ENCODE measurements at places on chromosomes 12 and 14.

GRCh38 chr12:1584326-1584725 lies 10.1 kb downstream of the FBXL14 start:
- no peak overlapping the region for H3K4me3 ChIP-seq
- DNase-seq = no peak
- H3K4me1 ChIP-seq = peaks cover 2% of the 10 kb centered on the region
- H3K27me3 ChIP-seq = no peaks in the 10 kb centered on the region
- H3K27ac ChIP-seq = no peak overlapping the region

DNA sequence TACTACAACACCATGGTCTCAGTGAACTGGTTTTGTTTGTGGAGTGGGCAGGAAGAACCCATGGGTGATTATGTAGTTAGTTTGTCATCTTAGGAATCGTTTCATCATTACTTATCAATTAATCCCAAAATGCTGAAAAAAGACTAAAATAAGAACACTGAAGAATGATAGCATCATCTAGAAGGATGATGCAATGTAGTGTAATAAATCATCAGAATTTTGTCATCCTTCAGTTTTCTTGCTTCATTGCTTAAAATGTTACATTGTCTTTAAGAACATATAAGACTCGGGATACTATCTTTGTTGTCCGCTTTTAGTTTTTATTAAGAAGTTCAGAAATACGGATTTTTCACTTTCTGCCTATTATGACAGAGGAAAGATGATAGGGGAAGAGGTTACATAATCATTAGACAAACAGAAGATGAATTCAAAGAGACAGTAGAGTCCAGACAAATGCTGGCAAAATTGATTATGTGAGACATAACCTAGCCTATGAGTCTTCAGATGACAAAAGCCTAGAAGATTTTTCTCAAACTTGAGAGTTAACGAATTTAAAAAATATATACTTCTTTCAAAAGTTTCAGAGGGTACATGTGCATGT lies 10.8 kb upstream of the SMOC1 start:
- no peaks in the 10 kb centered on the region for H3K4me1 ChIP-seq
- no peaks in the 10 kb centered on the region for H3K27me3 ChIP-seq
- H3K27ac ChIP-seq = no peak overlapping the region
- H3K36me3 ChIP-seq = no peaks in the 10 kb centered on the region
- no peak overlapping the region for H3K4me3 ChIP-seq
- no peak for DNase-seq

DNA sequence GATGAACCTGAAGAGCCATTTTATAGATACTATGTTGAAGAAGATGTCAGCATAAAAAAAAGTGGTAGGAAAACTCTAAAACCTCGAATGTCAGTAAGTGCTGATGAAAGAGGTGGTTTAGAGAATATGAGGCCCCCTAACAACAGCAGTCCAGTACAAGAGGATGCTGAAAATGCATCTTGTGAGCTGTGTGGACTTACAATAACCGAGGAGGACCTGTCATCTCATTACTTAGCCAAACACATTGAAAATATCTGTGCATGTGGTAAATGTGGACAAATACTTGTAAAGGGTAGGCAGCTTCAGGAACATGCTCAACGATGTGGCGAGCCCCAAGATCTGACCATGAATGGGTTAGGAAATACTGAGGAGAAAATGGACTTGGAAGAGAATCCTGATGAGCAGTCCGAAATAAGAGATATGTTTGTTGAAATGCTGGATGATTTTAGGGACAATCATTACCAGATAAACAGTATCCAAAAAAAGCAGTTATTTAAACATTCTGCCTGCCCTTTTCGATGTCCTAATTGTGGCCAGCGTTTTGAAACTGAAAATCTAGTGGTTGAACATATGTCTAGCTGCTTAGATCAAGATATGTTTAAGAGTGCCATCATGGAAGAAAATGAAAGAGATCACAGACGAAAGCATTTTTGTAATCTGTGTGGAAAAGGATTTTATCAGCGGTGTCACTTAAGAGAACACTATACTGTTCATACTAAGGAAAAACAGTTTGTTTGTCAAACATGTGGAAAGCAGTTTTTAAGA lies 17.8 kb upstream of the HSPA2 start:
- no peaks in the 10 kb centered on the region for H3K27me3 ChIP-seq
- H3K27ac ChIP-seq = no peak overlapping the region
- H3K4me3 ChIP-seq = no peak overlapping the region
- H3K36me3 ChIP-seq = peaks cover 3% of the 10 kb centered on the region

- no peak overlapping the region for H3K27ac ChIP-seq
- no peaks in the 10 kb centered on the region for H3K27me3 ChIP-seq
- H3K36me3 ChIP-seq = no peaks in the 10 kb centered on the region
- H3K4me1 ChIP-seq = no peaks in the 10 kb centered on the region
- no peak overlapping the region for H3K4me3 ChIP-seq
Measured at GRCh38 chr14:104352493-104353220, 214.3 kb downstream of the KIF26A start.

- peak; percentile 52 for DNase-seq
- peaks cover 20% of the 10 kb centered on the region for H3K4me1 ChIP-seq
- H3K4me3 ChIP-seq = peak overlapping the region; percentile 87
Measured at GRCh38 chr12:53500142-53500775, 824 bp upstream of the TARBP2 start.

DNA sequence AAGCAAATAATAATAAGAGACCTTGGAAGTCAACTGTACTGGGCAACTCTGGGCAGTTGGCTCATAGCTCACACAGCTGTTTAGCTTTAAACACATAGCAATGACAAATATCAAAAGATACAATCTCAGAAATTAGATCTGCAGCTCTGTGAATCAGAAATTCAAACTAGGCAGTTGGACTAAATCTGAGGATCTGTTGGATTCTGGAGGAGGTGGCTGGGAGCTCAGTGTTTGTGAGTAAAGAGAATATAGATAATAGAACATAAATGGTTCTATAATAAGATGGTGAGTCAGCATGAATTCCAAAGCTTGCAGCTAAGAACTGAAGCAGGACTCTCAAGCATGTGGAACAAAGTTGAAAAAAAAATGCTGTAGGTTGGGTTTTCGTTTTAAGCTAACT lies 1949.4 kb upstream of the SEL1L start:
- H3K4me1 ChIP-seq = no peaks in the 10 kb centered on the region
- DNase-seq = no peak
- H3K27ac ChIP-seq = no peak overlapping the region
- no peak overlapping the region for H3K4me3 ChIP-seq

GRCh38 chr12:132572106-132572505 lies 38.3 kb downstream of the LRCOL1 start:
- DNase-seq = no peak
- no peaks in the 10 kb centered on the region for H3K4me1 ChIP-seq
- H3K4me3 ChIP-seq = no peak overlapping the region
- peaks cover 19% of the 10 kb centered on the region for H3K36me3 ChIP-seq
- no peaks in the 10 kb centered on the region for H3K27me3 ChIP-seq

GRCh38 chr14:20487396-20487725 lies 18.0 kb upstream of the RNASE10 start:
- no peaks in the 10 kb centered on the region for H3K4me1 ChIP-seq
- no peaks in the 10 kb centered on the region for H3K27me3 ChIP-seq
- no peak overlapping the region for H3K27ac ChIP-seq
- no peaks in the 10 kb centered on the region for H3K36me3 ChIP-seq

- peaks cover 14% of the 10 kb centered on the region for H3K4me1 ChIP-seq
- no peak overlapping the region for H3K4me3 ChIP-seq
- DNase-seq = no peak
- H3K27ac ChIP-seq = no peak overlapping the region
Measured at GRCh38 chr14:102212845-102213244, 73.1 kb downstream of the WDR20 start.

DNA sequence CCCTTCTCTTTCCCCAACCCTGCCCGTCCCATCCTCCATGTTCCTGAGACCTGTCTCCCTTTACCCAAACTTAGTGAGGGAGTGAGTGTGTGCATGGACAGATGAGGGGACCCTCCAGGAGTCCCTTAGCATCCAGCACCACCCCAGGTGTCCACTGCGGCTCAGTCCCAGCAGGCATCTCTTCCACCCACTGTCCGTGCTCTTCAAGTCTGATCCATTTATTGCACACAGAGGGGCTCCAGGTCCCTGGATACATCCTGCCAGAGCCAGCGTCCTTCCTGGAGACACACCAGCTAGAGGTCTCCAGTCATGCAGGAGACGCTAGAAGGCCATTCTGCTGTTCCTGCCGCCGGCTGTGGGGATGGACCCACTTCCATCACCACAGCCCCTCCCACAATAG lies 239.2 kb downstream of the ADGRD1 start:
- no peaks in the 10 kb centered on the region for H3K4me1 ChIP-seq
- H3K4me3 ChIP-seq = no peak overlapping the region
- no peak overlapping the region for H3K27ac ChIP-seq

DNA sequence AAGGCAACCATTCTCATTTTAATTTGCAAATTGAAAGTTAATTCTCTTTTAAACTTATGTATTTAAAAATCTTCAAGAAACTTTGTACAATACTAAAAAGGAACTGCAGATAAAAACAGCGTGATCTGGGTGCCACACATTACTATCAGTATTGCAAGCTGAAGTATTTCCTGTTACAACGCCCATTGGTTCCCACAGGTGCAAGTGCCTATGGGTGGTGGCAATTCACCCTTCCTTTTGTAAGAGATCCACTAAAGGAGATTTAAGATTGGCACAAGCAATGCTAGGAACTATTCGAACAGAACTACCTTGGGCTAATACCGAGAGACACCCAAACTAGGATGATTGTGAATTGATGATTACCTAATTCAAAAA lies 13.2 kb downstream of the TAOK3 start:
- peak overlapping the region; percentile 38 for H3K4me3 ChIP-seq
- peaks cover 11% of the 10 kb centered on the region for H3K4me1 ChIP-seq
- no peaks in the 10 kb centered on the region for H3K36me3 ChIP-seq
- no peaks in the 10 kb centered on the region for H3K27me3 ChIP-seq
- H3K27ac ChIP-seq = no peak overlapping the region

- H3K4me3 ChIP-seq = no peak overlapping the region
- no peak for DNase-seq
- H3K27ac ChIP-seq = no peak overlapping the region
- no peaks in the 10 kb centered on the region for H3K4me1 ChIP-seq
- no peaks in the 10 kb centered on the region for H3K27me3 ChIP-seq
Measured at GRCh38 chr12:51293696-51294095, 23.5 kb upstream of the SMAGP start.

- peaks cover 69% of the 10 kb centered on the region for H3K4me1 ChIP-seq
- DNase-seq = no peak
- H3K27ac ChIP-seq = no peak overlapping the region
- H3K36me3 ChIP-seq = peaks cover 9% of the 10 kb centered on the region
- no peaks in the 10 kb centered on the region for H3K27me3 ChIP-seq
- no peak overlapping the region for H3K4me3 ChIP-seq
Measured at GRCh38 chr12:124419292-124420040, 124.6 kb downstream of the RFLNA start.

GRCh38 chr12:11687528-11687927 lies 38.1 kb downstream of the ETV6 start:
- H3K4me3 ChIP-seq = no peak overlapping the region
- no peaks in the 10 kb centered on the region for H3K36me3 ChIP-seq
- H3K27ac ChIP-seq = no peak overlapping the region
- no peak for DNase-seq

- no peak overlapping the region for H3K4me3 ChIP-seq
- no peaks in the 10 kb centered on the region for H3K36me3 ChIP-seq
- DNase-seq = no peak
- H3K4me1 ChIP-seq = no peaks in the 10 kb centered on the region
- H3K27me3 ChIP-seq = no peaks in the 10 kb centered on the region
- no peak overlapping the region for H3K27ac ChIP-seq
Measured at GRCh38 chr12:107560165-107560898, 125.3 kb upstream of the PWP1 start.

DNA sequence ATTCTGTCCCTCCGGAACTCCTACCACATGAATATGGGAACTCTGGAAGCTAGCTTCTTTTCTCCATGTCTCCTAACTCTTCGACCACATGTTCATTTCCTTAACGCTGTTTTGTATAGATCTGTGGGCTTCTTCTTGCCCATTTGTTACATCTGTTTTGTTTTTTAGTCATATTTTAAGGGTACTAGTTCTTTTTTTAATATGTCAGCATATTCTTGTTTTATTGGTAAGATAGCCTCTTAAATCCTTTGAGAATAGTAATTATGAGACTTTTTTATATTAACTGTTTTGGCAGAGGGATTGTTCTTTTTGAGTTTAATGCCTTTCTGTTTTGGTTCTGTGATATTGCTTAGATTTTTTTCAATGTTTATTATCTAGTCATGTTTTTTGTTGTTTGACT lies 70.5 kb downstream of the VRK1 start:
- H3K4me3 ChIP-seq = no peak overlapping the region
- H3K27ac ChIP-seq = no peak overlapping the region
- H3K36me3 ChIP-seq = no peaks in the 10 kb centered on the region
- H3K27me3 ChIP-seq = no peaks in the 10 kb centered on the region
- H3K4me1 ChIP-seq = no peaks in the 10 kb centered on the region
- DNase-seq = no peak

DNA sequence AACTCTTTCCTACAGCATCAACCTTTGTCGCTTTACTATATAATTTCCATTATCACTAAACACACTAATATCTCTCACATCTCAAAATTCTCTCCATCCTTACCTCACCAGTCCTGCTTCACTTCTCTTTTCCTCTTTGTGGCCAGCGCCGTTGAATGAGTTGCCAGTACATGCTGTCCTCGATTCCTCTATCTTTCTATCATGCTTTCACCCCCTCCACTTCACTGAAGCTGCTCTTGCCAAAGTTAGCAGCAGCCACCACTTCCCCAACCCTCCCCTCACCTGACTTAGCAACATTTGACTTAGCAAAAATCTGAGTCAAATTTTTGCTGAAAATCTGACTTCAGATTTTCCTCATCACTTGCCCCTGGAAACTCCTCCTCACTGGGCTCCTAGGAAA lies 210.4 kb downstream of the ANO6 start:
- H3K4me3 ChIP-seq = no peak overlapping the region
- DNase-seq = no peak
- H3K4me1 ChIP-seq = peaks cover 3% of the 10 kb centered on the region

DNA sequence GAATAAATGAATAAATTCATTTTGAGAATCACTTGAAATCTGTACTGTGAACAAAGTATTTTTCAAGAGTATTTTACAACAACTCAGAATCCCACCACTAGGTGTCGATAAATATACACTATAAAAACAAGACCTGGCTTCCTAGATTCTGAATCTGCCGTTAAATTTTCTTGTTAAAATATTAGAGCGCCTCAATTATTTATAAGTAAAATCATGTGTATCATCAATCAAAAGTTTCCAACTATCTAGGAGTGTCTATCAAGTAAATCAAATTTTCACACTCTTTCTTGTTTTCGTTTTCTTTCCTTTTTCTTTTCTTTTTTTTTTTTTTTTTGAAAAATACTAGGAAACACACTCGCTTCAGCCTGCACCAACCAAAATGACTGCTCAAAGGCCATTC lies 179.2 kb upstream of the DCN start:
- DNase-seq = no peak
- no peaks in the 10 kb centered on the region for H3K36me3 ChIP-seq

GRCh38 chr14:58239244-58240195 lies 5.1 kb upstream of the PSMA3 start:
- H3K4me1 ChIP-seq = peaks cover 7% of the 10 kb centered on the region
- H3K4me3 ChIP-seq = peak overlapping the region; percentile 76
- no peaks in the 10 kb centered on the region for H3K27me3 ChIP-seq
- peak overlapping the region; percentile 76 for H3K27ac ChIP-seq
- no peaks in the 10 kb centered on the region for H3K36me3 ChIP-seq
- DNase-seq = peak; percentile 25

GRCh38 chr14:78016532-78016931 lies 153.6 kb upstream of the NRXN3 start:
- H3K27ac ChIP-seq = no peak overlapping the region
- no peaks in the 10 kb centered on the region for H3K27me3 ChIP-seq
- H3K4me3 ChIP-seq = no peak overlapping the region
